Esophagus squamous epithelium (tissue), 5 donors: ENCODE measurements at places on chromosomes 11 and 22.
A peak's percentile ranks its signal among the peaks of the same experiment; 100 is the strongest.

GRCh38 chr11:67504950-67505581, at the start of gene PITPNM1:
Gene PITPNM1 (minus strand): TSS chr11:67505363. CDS start chr11:67504180, 1,183 bp downstream.
- no peak for DNase-seq

- no peak for DNase-seq
Measured at GRCh38 chr22:32822179-32822877, 20.8 kb downstream of the TIMP3 start.

DNA sequence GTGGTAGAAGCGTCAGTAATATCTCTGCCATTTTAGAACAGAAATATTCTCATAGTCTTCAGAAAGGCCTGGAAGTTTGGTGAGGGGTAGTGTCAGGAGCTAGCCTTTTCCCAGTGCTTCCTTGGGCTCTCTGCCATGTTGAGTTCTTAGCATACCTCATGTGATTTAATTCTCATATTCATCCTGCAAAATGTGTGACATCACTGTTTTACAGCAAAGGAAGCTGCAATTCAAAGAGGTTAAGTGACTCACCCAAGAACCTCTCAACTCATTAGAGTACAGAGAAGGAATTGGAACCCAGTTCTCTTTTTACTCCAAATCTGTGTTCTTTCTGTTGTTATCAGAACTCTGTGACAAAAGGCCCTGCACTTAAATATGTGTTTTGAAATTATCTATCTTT, 72.1 kb downstream of the RNF169 start:
- DNase-seq, result no peak

DNA sequence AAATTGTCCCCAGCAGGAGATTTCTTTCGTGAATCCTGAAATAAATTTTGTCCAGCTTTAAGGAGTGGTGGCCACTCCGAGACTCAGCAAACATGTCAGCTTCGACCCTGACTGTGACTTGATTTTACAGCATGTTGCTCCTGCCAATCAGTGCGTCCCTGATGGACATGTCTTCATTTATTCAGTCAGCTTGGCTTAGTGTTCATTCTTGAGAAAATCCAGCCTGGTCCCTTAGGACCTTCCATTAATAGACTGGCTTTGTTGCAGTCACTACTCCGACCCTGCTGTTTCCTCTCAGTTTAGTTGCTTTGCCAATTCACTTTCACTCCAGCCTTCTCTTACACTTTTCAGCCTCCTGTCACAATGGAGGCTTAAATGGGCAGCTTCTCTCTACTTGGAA, 30.5 kb downstream of the TMPRSS5 start:
- DNase-seq, result no peak

- DNase-seq, result no peak
Measured at GRCh38 chr11:47394050-47394321, 14.4 kb upstream of the SLC39A13 start.

GRCh38 chr11:110219006-110219785, 77.2 kb downstream of the RDX start:
- no peak for DNase-seq

- DNase-seq, result peak; percentile 10
Measured at GRCh38 chr11:44608991-44609782, 43.7 kb downstream of the CD82 start.

- DNase-seq, result no peak
Measured at GRCh38 chr11:26946257-26946716, 47.6 kb upstream of the FIBIN start.

DNA sequence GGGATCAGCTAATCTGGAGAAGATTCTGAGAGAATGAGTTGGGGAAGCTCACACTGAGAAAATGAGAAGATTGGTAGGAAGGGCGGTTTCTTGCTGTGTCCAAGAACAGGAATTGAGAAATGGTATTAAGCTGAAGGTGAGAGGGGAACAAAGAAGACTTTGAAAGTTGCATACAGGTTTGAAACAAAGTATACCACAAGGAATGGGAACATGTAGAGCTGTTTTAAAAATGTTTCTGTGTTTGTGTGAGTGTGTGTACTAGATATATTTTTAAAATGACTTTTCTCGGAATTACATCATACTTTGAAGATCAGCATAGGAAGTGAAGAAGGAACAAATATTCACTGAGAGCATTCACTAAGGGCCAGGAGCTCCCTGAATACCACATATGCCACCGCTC, 24.4 kb upstream of the IZUMO1R start:
- no peak for DNase-seq

GRCh38 chr11:2843551-2843950, 42.0 kb downstream of the CDKN1C start:
- no peak for DNase-seq

DNA sequence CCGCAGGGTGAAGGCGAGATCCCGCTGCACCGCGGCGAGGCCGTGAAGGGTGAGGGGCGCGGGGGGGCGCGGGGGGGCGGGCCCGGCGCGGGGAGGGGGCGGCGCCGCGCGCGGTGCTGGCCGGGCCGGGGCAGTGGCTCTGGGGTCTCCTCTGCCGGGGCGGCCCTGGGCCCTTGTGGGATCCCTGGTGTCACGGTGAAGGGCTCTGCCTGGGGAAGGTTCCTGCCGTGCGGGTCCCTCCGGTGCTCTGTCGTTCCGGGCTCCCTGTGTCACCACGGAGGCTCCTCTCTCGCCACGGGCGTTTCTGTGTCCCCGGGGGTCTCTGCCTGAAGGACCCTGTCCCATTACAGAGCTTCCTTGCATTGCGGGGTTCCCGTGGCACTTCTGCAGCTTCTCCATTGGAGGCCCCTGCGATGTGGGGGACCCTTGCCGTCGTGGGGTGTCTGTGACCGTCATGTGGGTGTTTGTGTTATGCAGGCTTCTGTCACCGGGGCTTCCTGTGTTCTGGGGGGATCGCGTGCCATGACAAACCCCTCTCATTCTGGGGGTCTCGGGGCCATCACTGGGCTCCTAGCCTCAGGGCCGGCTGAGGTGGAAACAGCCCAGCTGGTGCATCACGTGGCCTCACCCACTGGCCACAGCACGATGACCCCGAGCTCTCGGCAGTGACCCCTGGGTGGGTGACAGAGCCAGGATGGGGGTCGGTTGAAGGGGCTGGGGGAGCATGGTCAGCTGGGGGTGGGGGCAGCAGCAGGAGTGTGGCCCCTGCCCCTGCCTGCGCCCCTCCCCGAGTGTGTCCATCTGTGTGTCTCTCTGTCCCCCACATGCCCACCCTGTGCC, 25.3 kb downstream of the SHANK3 start:
- DNase-seq, result no peak

DNA sequence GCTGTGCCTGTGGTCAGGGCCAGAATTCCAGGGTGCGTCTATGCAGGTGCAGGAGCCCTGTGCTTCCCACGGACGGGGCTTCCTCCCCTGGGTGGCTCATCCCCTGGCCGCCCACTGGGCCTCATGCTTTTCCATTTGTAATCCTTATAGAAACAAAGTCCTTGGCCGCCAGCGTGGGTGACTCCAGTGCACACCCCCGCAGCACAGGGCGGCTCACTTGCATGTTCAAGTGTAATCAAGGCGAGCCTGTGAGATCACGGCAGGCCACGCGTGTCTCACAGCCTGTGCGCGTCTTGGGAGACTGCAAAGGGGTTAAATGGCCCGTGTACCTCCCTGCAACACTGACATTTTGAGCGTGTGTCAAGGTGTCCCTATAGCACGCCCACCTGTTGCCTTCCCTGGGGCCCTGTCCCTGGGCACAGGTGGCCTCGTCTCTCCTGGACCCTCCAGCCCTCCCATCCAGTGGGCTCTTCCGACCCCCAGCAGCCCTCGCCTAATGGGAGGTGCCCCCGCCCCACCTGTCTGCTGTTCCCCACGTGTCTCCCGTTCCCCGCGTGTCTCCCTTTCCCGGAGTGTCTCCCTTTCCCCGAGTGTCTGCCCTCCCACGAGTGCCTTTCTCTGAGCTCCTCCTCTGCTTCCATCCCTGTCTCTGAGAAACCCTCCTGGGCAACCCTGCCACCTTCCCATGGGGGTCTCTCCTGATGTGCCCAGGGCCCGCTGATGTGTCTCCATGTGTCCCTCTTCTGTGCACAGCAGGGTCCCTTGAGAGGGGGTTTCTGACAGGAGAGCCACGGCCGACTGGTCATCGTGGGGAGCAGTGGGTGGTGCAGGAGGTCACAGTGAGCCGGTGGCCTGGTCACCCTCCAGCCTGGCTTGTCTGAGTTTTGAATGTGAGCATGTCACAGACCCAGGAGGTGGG, 1215.3 kb downstream of the BRD1 start:
- no peak for DNase-seq

- DNase-seq, result no peak
Measured at GRCh38 chr11:117733316-117733715, 63.7 kb downstream of the DSCAML1 start.

DNA sequence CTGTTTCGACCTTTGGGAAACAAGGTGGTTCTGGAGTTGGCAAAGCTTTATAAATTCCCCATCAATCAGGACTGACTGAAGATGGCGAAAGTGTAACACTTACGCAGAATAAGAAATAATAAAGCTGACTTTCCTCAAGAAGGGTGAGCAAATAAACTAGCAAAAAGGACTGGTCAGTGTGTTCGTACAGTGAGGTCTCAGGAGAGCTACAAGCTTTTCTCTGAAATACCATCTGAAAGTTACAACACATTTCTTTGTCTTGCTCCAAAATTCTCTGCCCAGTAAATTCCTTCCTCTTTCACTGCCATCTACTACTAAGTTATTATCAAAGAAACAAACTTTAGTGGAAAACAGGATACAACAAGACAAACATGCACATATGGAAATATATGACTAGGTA, 13.4 kb downstream of the PITPNB start:
- DNase-seq, result no peak

DNA sequence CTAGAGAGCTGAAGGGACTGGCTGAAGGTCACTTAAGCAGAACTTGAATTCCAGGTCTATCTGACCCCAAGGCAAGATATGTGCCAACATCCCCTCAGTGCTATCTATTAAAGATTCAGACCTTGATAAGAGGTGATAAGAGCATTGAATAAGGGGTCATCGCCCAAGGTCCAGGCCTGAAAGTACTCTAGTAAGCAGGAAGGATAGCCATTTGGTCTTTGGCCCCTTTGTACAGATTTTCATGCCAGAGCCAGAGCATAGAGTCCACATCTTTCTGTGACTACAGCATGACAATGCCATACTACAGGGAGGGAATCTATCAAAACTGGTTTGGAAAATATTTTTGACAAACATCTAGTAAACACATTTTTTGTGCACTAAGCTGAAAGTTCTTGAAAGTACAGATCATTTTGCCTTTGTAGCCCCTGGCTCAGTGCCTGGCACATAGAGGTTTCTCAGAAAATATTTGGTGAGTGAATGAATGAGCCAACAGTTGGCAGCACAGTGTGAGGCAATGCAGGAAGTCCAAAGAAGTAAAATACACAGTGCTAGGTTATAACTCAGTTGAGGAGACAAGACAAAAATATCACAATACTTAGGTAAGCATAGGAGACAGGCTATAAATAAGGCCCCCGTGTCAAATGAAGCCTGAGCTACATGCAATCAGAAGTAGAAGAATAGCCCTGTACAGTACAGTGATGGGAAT, 15.1 kb upstream of the RRAS2 start:
- no peak for DNase-seq

GRCh38 chr22:23608583-23608982, 23.5 kb downstream of the DRICH1 start:
- no peak for DNase-seq

DNA sequence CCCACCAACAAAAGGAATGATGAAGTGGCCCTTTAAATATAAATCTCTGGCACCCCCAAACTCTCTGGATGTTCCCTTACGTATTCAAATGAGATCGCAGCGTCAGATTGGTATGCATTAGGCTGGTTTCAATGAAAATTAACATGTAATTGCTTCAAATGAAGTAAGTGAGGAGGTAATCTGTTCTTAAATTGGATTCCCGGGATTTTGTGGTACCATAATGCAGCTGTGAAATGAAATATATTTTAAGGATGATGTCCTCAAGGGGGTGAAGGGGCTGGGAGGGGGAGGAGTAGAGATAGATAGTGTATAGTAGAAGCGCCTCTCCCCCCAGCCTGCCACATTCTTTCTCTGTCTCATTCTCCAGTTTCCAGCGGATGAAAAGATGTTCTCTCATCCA, 748.2 kb downstream of the NTM start:
- DNase-seq, result no peak

GRCh38 chr22:23223569-23224317, 43.4 kb downstream of the BCR start:
- no peak for DNase-seq

DNA sequence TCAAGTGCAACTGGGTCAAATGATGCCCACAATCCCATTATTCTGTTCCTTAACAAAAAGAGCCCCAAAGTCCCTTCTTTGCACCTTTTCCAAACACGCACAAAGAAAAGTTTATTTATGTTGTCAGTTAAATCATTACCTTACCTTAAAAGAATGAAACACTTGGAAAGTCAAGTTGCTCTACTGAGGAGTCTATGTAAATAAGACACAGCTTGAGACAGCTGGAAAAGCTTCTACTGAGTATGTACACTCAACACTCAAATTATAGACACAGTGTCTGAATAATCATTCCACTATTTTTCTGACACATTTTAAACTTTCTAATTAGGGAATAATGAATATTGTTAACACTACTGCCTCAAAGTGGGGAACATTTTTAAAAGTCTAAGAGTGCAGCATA, 21.6 kb upstream of the PHLDA2 start:
- no peak for DNase-seq

- no peak for DNase-seq
Measured at GRCh38 chr22:26489447-26490036, 5.9 kb downstream of the SRRD start.

DNA sequence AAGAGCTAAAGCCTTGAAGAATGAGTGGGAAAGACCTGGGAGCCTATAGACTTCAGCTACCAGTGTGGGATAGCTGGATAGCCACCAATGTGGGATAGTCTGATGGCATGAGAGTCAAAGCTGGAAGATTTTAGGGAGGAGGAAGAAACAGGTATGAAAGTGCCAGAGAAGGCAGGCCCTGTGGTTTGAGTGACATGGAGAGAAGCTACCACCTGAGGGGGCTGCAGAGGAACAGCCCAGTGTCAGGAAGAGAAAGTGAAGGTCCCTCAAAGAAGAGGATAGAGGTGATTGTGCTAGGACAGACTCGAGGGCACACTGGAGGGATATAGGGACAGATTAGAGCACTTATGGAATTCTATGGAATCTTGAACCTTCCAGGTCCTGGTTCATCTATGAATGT, 23.1 kb upstream of the PAX6 start:
- no peak for DNase-seq

GRCh38 chr22:48104102-48104738, 1341.8 kb downstream of the TBC1D22A start:
- DNase-seq, result no peak

DNA sequence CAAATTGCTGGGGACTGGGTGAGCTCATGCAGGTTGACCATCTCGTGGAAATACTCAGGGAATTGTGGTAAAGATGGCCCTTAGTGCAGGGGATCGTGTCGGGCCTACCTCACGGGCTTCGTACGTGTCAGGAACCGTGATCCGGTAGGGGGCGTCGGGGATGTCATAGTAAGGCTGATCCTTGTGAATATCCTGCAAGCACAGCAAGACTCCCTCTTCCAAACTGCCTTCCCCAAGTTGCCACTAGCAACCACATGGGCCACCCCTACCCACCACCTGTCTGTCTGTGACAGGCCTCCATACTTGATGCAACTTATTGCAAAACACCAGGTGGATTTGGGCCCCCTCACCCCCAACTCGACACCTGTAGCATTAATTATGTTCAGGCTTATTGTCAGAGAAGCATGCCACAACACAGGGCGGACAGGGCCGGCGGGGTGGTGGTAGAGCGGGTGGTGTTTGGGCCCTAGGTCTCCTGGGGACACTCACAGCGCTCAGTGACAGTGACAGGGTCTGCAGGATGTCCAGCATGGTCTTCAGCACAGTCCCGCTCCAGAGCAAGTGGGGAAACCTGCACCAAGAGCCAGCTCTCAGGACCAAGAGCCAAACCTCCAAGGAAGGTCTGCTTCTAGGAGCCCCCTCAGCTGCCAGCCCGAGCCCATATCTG, 22.6 kb upstream of the SERPIND1 start:
- DNase-seq, result no peak
